Left forelimb (tissue), 1 donor: ENCODE measurements at places on chromosomes 5 and 9.

DNA sequence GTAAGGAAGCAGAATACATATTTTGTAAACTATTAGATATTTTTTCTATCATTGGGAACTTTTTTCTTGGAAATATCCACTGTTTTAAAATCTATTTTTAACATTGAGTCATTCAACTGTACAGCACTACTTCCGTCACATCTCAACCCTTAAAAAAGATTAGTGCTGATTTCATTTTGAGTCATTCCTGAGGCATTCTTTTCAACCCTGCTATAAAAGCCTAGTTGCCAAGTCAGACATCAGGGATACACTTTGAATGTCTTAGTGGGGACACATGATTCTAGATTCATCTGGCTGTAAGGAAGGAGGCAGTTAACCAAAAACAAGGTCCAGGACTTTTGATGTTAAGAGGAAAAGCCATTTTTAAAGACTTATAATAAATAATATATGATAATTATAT lies 160.9 kb downstream of the GIN1 start:
- no peak for DNase-seq

GRCh38 chr9:16825971-16826625 lies 44.4 kb downstream of the BNC2 start:
- DNase-seq: no peak

- no peak for DNase-seq
Measured at GRCh38 chr9:5364294-5365024, 24.8 kb upstream of the RLN1 start.

GRCh38 chr5:82792096-82792495 lies 285.1 kb downstream of the TMEM167A start:
- DNase-seq: no peak

DNA sequence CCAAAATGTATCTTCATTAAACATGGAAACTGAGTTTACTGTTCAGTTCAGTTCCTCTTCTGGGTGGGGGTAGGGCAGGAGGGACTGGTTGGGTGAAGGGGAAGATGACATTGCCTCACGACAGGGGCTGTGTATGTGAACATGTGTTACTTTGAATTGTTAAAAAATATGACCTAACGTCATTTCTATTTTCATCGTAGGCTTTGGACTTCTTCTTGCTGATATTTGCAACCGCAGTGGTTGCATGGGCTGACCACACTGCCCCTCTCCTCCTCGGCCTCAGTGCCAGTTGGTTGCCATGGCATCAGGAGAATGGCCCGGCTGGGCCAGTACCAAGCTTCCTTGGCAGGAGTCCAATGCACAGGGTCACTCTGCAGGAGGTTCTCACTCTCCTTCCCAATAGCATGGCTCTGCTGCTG lies 41.5 kb downstream of the HACD4 start:
- no peak for DNase-seq

DNA sequence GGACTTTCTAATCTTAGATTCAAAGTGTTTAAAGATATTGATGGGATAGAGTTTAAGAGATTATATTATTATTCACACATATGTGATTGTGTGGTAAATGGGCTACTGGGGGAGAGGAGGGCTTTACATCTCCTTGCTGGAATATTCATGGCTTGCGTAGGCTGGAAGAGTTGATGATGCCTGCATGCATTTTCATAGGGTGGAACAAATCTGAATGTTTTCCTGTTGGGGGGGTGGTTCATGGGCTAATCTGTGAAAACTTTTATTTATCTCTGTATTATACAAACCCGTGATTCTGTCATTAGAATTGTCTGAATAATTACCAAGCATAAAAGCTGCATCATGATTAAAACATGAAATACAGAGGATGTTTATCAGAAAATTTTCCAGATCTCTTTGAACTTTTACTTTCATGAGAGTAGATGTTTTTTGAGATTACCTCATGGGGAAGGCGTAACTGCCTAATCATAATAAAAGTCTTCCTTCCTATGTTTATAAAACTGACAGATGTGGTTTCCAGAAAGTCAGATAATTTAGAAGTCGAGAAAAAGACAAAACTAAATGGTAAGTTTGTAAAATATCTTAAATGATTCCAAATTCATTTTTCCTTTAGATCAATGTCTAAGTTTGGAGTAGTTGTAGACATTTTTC lies 1185.4 kb upstream of the SEMA6A start:
- DNase-seq: no peak

- no peak for DNase-seq
Measured at GRCh38 chr9:77898864-77899263, 132.7 kb downstream of the GNAQ start.

DNA sequence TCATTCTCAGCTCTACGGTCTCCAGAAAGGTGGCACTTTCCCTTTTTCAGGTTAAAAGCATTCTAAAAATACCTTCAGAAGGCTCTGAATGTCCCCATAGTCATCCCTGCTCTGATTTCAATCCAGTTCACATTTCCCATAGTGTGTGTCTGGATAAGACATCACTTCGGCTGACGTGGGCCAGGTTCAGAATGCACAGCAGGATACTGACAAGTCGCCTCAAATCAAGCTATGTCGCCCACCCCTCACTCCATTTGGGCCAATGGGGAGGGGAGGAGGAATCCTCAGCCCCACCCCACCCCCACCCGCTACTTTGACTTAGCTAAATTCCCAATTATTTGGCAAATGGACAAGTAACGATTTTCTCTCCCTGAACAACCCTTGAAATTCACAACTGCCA lies 148.0 kb downstream of the SLIT3 start:
- no peak for DNase-seq

DNA sequence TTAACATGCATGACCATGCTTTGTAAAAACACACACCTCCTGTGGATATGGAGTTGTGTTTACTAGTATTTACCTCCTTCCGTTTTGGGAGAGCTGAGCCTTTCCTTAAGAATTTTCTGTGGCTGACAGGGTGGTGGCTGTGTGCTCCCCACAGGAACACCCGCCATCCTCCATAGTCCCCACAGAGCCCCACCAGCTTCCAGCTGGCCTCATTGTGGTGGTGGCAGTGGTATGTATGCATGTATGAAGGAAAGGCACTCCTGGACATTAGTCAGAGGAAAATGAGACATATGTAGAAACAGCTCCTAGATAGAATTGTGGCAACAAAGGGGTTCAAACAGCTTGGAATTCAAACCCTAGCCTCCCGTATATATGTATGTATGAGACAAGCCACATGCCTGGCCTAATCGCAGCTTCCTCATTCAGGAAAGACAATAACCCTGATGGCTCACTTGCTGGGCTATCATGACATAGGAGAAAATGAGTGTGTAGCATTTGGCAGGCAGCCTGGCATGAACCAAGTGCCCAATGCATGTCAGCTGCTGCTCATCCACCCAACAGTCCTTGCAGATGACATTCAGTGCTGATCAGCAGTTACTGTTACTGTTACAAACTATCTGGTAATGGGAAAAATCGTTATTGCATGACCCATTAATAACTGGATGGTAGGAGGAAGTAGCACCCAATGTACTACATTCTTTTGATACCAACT lies 459.7 kb downstream of the EBF1 start:
- no peak for DNase-seq

- no peak for DNase-seq
Measured at GRCh38 chr9:131421691-131422090, 27.8 kb downstream of the PRRC2B start.

- no peak for DNase-seq
Measured at GRCh38 chr5:113825176-113825575, 311.7 kb downstream of the YTHDC2 start.

DNA sequence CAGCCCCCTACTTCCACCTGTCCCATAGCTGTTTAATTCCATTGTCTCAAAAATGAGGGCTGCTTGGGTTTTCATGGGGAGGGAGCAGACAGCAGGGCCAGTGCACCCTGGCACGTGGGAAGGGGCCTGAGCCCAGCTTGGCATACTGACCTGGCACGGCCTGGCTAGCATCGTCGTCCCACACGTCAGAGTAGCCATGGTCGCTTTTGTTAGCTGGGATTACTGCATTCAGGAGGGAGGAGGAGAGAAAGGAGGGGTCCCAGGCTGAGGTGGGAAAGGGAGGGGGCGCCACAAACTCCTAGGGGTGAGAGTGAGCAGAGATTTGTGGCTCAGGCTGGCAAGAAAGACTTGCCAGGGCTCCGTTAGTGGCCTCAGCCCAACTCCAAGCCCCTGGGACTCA lies 21.1 kb upstream of the CYSTM1 start:
- DNase-seq: no peak

- no peak for DNase-seq
Measured at GRCh38 chr9:132193227-132194124, 31.6 kb downstream of the NTNG2 start.

- no peak for DNase-seq
Measured at GRCh38 chr9:70542311-70542931, 128.0 kb upstream of the KLF9 start.

- DNase-seq: no peak
Measured at GRCh38 chr9:86670076-86670475, 277.2 kb downstream of the GAS1 start.

GRCh38 chr5:170963521-170963920 lies 101.7 kb downstream of the RANBP17 start:
- DNase-seq: no peak
